ENCODE measurements at places on chromosomes 7 and 10. TPM values are rescaled to one million over a fixed set of nuclear protein-coding genes. Genes with fewer than 3 reads are reported as not detected.

SRRM3 gene
- total RNA-seq, result 8.5 TPM

C10orf105 gene
- not detected for total RNA-seq

CNPY1 gene
- total RNA-seq, result not detected

TSPAN33 gene
- total RNA-seq, result 5.4 TPM

VAX1 gene
- total RNA-seq, result 4.6 TPM

AKR1C3 gene
- 0.62 TPM for total RNA-seq

GHRHR gene
- total RNA-seq, result not detected

NODAL gene
- not detected for total RNA-seq

MACC1 gene
- 0.08 TPM for total RNA-seq

ADAM12 gene
- 0.10 TPM for total RNA-seq

C10orf62 gene
- total RNA-seq, result not detected

SEC31B gene
- total RNA-seq, result 17.8 TPM

Data from Panc1 (cell line).